ENCODE measurements at places on chromosomes 3 and 15.

DNA sequence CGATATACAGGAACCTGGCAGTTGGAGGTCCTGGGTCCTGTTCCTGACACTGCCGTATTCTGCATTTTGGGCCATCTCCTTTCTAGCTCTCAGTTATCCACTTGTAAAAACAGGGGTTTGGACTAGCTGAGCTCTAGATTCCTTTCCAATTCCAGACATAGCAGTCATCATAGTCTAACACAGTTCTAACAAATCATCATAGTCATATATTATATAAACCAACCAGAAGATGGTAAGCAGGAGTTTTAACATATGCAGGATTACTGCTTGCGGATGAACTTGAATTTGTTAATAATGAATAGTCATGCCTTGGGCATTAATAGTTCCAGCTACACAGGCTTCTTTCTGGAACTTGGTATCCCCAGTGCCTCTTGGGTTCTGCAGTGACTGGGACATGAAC, 26.6 kb downstream of the MASP1 start:
- no peak for DNase-seq

DNA sequence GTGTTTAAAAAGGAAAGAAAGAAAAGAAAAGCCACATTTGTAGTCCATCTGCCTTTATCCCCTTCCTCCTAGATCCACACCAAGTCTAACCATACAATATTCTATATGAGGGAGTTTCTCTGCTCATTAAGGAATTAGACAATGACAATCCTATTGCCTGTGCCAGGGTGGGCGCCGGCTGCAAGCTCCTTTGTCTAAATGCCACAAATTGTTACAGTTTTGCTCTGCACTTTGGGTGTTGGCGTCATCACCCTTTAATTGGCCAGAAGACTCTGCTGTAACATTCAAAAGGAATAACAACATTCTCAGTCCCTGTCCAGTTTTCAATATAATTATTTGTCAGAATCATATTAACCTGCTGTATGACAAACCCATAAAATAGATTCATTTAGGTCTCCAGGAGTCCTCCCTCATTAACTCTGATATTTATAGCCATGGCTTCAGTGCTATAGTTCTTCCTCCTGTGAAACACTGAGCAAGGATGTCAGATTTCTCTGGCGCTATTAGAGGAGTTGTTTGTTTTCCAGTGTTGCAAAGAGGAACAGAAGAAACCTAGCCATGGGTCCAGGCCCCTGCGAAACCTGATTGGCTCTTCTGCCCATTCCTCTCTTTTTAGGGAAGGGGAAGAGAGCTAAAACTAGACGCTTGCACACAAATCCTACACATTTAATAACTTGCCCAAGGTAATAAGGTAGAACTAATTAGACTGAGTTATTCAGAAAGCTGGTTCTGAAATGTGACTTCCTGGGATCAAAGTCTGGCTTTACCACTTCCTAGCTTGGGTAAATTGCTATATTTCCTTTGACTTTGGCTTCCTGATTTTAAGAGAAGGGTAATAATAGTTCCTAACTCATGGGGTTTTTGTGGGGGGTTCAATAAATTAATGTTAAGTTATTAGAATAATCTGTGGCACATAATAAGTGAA, 112.4 kb downstream of the CD47 start:
- DNase-seq = no peak

- DNase-seq = no peak
Measured at GRCh38 chr3:127371334-127371733, 83.5 kb upstream of the PRR20G start.

- no peak for DNase-seq
Measured at GRCh38 chr3:128479558-128480086, 12.9 kb upstream of the DNAJB8 start.

- no peak for DNase-seq
Measured at GRCh38 chr3:172622916-172623700, 87.8 kb downstream of the NCEH1 start.

DNA sequence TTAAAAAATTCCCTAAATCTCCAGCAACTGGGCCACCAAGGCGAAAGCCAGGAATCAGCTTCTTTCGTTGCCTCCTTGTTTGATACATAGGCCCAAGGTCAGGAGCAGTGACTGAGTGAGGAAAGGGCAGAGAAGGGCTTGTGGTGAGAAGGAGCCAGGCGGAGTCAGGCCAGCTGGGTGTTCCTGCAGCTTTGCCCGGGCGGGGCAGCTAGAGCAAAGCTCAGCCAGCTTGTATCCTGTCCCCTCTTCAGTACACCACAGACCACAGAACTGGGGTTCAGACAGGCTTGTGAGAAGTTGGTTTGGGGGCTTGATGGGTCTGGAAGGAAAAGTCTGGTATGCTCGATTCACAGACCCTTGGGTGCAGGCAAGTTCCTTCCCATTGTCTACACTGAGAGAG, 52.6 kb downstream of the CCK start:
- no peak for DNase-seq

- DNase-seq = no peak
Measured at GRCh38 chr3:107142786-107143575, 234.3 kb upstream of the CCDC54 start.

DNA sequence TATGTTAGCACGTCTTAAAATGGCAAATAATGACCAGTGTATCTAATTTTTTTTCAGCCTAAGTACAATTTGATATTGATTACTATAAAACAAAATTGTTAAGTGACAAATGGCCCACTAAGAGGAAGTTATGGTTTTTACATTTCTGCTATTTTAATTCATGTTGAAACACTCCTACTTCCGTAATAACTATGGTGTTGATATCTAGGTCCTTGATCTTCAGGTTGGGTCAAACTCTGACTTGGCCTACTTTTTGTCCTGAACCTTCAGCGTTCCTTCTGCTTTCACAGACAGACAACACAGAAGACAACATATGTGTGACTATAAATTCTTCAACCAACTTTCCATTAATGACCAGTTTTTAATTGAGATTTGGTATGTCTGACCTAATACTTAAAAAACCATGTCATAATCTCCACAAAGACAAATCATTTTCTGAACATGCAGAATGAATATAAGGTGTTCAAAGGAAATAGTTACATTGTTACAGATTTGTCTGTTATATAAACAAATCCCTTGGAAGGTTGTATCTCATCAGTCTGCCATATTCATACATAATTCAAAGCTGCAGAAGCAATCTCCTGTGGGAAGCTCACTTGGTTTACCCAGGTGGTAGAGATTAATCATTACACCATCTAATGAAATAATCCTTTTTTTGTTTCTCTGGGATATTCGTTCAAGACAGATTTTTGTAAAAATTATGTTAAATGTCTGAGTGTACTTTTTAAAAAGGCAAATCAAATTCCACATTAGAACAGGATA, 92.1 kb upstream of the TSPAN3 start:
- no peak for DNase-seq

- no peak for DNase-seq
Measured at GRCh38 chr3:164194842-164195241, 883.5 kb downstream of the SI start.

GRCh38 chr3:13550423-13550690, 1.4 kb downstream of the FBLN2 start:
- DNase-seq = no peak

- no peak for DNase-seq
Measured at GRCh38 chr3:176935194-176935888, 261.9 kb downstream of the TBL1XR1 start.

GRCh38 chr15:30929982-30930381, 26.3 kb downstream of the FAN1 start:
- DNase-seq = no peak

Data from ovary (tissue), 10 donors.